ENCODE measurements at places on chromosomes 2 and 18. TPM values are rescaled to one million over a fixed set of nuclear protein-coding genes. Genes with fewer than 3 reads are reported as not detected.
A peak's percentile ranks its signal among the peaks of the same experiment; 100 is the strongest.

The PROKR1 gene
- total RNA-seq: not detected

The CRYBA2 gene
- total RNA-seq: not detected

The TPO gene
- 8.4 TPM for total RNA-seq

The FEV gene
- not detected for total RNA-seq

DNA sequence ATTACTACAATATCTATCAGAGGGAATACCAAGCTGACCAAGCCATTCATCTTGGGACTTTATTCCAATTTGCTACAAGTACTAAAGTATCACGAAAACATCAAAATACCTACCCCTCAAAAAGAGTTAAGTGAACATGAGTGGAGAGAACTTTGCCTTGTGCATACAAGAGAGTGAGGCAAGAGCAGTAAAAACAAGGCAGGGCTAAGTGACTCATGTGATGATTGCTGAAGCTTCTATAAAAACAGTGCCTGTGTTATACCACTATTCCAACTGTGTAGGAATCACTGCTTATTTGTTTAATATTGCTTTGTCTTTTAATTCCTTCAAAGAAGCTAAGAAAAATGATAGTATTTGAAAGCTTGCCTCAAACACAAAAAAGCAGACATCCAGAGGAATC is 61.2 kb downstream of the FARSB start:
- no peak for DNase-seq

DNA sequence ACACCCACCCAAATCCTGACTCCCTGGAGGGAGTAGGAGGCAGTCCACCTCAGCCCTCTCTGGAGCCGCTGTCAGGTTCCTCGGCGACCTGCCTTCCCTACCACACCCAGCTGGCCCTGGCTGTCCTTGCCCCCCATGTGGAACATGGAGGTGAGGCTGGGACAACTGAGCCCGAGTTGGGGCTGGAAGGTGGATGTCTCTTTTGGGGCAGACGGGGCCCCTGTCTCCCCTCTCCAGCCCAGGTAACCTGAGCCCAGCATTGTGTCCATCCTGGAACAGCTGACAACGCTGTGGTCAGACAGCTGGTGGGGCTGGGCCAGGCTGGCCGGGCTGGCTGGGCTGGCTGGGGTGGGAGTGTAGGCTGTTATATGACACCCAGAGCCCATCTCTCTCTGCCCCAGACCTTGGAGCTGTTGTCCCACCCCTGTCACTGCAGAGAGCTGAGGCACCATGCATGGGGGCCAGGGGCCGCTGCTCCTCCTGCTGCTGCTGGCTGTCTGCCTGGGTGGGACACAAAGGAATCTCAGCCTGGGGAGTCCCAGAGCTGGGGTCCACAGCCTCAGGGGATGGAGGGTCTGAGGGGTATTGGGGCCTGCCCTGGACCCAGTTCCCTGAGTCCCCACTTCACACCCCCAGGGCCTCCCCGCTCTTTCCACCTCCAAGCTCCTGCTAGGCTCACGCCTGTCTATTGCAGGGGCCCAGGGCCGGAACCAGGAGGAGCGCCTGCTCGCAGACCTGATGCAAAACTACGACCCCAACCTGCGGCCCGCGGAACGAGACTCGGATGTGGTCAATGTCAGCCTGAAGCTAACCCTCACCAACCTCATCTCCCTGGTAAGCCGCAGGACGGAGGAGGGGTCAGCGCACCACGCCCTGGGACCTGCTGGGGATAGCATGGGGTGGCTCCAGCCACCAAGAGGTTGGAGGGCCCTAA is at the start of gene CHRNG:
Gene CHRNG (plus strand): TSS at position 395 of the 934 bp plus-strand sequence. CDS start 56 bp downstream, at position 451.
- DNase-seq: no peak

- DNase-seq: no peak
Measured at GRCh38 chr2:125172181-125172580, 1147.1 kb downstream of the CNTNAP5 start.

- peak; percentile 70 for DNase-seq
Measured at GRCh38 chr2:5692561-5693286, 540 bp downstream of the SOX11 start.

DNA sequence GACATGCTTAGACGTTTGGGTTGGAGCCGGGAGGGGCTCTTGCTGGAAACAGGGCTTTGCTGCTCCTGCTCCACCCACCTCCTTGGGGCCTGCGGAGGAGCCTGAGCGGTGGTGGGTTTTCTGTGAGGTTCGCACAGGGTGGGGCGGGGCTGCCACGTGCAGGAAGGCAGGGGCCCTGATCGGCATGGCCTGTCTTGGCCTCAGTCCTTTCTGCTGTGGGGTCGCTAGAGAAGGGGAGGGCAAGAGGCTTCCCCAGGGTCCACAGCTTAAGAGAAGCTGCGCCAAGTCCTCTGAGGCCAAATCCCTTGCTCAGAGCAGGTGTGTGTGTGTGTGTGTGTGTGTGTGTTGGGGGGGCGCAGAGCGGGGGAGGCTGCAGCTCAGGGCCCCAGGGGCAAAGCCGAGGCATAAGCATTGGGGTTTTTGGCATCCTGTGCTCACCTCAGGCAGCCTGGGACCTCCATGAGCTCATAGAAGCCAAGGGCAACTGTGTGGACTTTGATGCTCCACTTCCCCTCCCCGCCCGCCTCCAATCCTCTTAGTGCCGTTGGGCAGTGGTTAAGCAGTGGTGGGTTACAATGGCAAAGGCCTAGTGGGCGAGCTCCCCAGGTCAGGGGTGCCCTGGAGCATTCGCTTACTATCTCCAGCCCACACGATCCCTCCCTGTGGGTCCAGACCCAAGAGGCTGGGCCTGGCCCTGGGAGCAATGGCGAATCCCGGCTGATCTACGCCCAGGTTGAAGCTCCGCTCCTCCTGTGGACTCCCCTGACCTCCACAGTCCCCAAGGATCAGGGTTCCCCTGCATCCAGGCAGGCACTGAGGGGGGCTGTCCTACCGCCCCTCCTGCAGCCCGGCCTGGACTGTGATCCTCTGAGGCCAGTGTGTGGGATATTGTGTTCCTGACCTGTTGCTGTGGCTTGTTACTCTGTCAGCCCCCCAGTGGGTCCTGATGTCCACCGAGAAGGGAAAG is 28.9 kb downstream of the TOGARAM2 start:
- no peak for DNase-seq

DNA sequence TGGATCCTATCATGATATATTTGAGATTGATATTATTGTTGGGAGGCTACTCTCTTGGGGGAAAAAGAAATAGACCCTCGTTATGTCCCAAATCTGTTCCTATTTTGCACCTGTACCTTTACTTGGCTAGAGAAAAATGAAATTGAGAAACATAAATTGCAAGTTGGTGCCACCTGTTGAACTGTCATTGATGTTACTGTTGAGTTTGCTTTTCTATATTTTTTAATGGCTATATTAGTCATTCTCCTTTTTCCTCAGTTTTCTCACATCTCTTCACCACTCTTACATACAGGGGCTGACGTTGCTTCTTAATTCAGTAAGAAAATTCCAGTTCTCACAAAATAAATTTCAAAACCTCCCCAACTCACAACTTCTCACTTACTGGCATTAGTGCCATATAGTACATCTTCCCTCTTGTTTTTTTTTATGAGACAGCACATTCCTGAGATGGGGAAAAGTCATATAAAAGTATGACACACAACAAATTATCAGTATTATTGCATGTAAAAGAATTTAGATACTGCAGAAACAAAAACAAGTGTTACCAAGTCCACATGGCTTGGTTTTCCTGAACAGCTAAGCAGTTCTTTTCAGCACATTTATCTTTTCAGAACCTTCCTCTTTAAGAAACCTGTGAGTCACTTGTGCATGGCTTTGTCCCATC is 348.3 kb upstream of the DSEL start:
- no peak for DNase-seq

GRCh38 chr18:39675906-39676305 is 2110.3 kb upstream of the CELF4 start:
- DNase-seq: no peak

- DNase-seq: no peak
Measured at GRCh38 chr2:47801118-47801517, 18.2 kb downstream of the MSH6 start.

DNA sequence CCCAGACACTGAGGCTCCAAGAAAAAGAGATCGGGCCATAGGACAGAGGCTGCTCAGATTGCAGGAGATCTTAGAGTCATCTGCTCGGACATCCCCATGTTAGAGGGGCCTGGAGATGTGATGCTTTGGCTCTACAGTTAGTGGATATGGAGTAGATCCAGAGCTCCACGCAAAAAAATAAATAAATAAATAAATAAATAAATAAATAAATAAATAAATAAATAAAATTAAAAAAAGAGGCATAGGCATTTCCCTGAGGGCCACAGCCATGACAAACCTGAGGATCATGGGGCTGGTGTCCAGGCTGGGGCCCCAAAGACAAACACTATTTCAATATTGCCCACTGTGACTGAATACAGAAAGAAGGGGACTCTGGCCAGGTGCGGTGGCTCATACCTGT is 85.5 kb downstream of the PLB1 start:
- no peak for DNase-seq

GRCh38 chr2:205593891-205594290 is 88.4 kb upstream of the NRP2 start:
- DNase-seq: no peak

GRCh38 chr2:238777369-238778067 is 70.4 kb upstream of the TWIST2 start:
- peak; percentile 72 for DNase-seq

All from esophagus muscularis mucosa (tissue), 4 donors.